A172 (cell line): ENCODE measurements at places on chromosomes 3 and 15. TPM values are rescaled to one million over a fixed set of nuclear protein-coding genes. Genes with fewer than 3 reads are reported as not detected.

Gene GPR171
- total RNA-seq = not detected in 2 replicates

Gene MME
- 77.8 and 134 TPM in 2 replicates for total RNA-seq

Gene PTH1R
- 2.8 and 4.9 TPM in 2 replicates for total RNA-seq

Gene MST1R
- 1.1 and 1.9 TPM in 2 replicates for total RNA-seq

Gene PCLAF
- 173 and 180 TPM in 2 replicates for total RNA-seq

Gene GABRG3
- total RNA-seq = not detected in 2 replicates

Gene SNTN
- total RNA-seq = not detected in 2 replicates

Gene CDC25A
- 21.1 and 33.6 TPM in 2 replicates for total RNA-seq

Gene LTK
- total RNA-seq = 4.3 and 5.2 TPM in 2 replicates

Gene RASGRP1
- total RNA-seq = 1.5 and 1.6 TPM in 2 replicates

Gene PATL2
- total RNA-seq = not detected in 2 replicates

DNA sequence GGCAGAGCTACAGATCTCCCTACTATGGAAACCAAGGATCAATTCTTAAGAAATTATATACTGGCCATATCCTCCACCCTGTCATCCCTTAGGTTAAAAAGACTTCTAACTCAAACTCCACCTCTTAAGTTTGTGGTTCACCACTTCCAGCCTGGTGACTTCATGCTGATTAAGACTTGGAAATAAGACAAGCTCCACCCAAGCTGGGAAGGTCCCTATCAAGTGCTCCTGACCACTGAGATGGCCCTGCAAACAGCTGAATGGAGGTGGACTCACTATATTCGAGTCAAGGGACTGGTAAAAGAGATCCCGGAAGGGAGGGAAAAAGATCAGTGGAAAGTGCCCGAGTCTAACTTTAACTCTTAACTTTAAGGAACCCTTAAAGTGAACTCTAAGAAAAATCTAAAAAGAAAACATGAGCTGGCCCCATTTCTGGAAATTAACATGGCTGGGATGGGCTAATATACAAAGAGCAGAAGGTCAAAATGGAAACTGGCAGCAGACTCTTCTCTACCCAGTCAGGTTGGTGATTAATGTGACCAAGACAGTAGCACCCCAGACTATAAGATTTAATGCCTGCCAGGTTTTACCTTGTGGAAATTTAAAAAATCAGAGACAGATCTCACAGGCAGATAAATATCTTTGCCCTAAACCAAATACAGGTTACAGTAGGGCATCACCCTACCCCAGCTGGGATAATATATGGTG lies 43.9 kb downstream of the PPCDC start:
- peak; percentile 94 for DNase-seq

DNA sequence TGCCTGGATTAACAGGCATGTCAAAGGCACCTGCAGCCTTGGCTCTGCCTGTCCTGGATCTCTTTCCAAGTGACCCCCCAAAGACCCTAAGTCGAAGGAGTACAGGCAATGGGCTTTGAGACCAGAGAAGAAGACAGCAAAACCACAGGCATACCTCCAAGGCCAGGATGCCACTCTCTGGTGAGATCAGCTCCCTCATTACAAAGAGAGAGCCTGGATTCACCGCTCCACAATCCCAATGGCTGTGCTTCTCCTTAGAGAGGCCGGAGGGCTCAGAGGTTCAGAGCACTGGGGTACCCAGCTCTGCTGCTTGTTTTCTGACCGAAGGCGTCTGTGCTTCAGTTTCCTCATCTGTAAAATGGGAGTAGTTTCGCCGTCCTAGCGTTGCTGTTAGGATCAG lies 154.6 kb upstream of the MEF2A start:
- DNase-seq = no peak

- DNase-seq = no peak
Measured at GRCh38 chr15:37095770-37096557, 4.4 kb downstream of the MEIS2 start.

DNA sequence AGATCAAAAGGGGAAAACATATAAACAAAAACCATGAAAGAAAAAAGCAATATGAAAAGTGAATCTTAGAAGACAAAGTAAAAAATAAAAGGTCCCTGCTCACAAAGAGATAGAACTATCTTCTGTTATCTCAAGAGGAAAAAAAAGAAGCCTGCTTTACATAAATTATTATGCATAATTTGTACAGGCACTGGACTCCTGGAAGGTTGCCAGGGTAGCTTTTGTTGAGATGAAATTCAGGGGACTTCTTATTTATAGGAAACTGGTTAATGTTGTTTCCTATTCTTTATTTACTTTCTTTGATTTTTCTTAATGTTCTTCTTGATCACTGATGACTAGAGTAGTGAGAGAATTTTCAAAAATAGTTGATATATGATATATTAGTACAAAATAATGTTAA lies 66.9 kb downstream of the PPM1L start:
- DNase-seq = no peak

DNA sequence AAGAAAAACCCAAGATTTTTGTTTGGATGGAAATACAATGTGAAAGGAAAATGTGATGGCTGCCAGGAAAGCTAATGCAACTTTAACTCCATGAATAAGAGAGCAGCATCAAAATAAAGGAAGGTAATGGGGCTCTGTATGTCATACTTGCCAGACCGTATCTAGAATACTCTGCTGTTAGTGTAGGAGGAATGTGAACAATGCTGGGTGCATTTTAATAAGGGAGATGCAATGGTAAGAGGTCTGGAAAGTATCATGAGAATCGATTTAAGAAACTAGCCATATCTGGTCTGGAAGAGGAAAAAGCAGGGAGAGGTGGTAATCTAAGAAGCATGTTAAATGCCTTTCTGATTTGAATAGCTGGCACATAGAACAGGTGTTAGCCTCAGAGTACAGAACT lies 239.6 kb downstream of the GBE1 start:
- DNase-seq = no peak

- DNase-seq = peak; percentile 72
Measured at GRCh38 chr3:186640473-186640818, 247 bp downstream of the FETUB start.

- no peak for DNase-seq
Measured at GRCh38 chr15:41553731-41554130, 5.3 kb upstream of the TYRO3 start.

- DNase-seq = no peak
Measured at GRCh38 chr15:41905036-41905793, 11.4 kb upstream of the SPTBN5 start.

- DNase-seq = no peak
Measured at GRCh38 chr15:39747326-39747725, 35.3 kb downstream of the FSIP1 start.

DNA sequence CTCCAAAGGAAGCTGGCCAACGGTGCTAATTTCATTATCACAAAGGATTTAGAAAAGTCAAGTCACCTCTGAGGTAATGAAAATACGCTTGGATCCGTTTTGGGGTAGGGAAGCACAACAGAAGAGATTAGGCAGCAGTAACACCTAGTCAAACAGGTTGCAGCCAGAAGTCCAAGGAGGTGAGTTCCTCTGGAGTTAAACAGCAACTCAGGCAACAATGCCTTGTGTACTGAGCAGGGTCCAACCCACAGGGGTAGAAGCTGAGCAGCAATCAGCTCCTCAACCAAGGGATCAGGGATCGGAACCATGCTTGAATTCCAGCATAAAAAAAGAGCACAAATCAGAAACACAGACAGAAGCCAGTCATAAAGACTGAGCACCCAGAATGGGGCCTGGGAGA lies 88.1 kb upstream of the SPRED1 start:
- DNase-seq = no peak

DNA sequence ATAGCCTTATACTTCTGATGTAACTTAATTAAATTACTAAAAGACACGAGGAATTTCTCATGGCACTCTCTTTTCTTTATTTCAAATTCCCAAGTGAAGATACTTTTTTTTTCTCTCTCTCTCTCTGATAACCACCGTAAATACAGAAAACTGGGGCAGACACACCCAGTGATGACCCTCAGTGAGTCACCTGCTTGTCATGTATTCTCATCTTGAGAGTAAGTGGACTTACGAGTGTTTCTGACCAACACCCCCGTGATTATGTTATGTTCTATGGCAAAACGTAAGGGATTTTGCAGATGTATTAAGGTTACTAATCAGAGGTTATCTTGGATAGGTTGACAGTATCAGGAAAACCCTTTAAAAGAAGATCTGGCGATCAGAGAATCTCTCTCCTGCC lies 348.8 kb upstream of the ZNF717 start:
- no peak for DNase-seq

DNA sequence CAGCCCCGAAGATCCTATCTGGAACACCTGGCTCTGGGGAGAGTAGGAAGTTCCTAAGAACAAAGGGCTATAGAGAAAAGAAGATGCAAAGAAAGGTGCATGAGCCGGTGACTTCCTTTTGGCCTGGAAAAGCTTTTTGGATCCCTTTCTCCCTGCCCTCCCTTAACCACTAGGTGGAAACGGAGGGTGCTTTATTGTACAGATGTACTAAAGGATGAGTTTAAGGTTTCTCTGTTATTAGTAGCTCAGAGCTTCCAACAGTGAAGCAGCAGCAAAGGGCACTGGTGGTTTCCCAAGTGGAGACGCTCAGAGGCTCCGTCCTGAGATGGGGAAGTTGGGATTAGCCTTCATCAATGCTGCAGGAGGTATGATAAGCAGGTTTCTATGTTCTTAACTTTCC lies 5.9 kb upstream of the ADGRG7 start:
- peak; percentile 65 for DNase-seq

- no peak for DNase-seq
Measured at GRCh38 chr3:197258168-197258755, 40.1 kb downstream of the DLG1 start.

DNA sequence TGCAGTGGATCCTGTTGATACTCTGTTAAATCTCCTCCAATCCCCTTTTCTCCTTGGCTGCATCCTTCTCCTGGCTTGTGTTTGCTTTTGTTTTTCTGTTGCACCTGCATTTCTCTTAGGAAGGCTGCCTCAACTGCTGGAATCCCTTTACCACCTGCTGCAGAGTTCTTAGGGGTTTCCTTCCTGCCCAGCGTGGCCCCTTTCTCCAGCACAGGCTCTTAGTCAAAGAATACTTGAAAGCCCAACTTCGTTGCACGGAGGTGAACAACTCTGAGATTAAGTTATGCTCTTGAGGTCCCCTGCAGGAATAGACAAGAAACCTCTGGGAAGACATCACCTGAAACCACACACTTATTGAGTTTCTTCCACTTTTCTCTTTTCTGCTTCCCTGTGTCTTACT lies 121.6 kb upstream of the GRM7 start:
- no peak for DNase-seq

DNA sequence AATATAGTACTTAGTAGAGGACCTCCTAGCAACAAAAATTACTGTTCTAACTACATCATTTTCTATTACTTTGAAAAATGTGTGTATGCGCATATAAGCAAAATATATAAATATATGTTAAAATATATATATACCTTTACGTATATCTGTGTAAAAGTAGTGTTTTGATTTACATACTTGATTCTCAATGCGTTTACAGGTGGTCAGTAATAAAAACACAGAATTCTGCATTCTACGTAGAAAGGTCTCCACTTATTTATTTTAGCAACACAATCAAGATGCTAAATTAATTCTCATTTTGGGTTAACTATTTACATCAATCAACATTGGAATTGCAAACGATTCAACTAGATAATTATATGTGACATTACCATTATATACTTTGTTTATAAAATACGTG lies 158.0 kb downstream of the ATG7 start:
- DNase-seq = no peak

DNA sequence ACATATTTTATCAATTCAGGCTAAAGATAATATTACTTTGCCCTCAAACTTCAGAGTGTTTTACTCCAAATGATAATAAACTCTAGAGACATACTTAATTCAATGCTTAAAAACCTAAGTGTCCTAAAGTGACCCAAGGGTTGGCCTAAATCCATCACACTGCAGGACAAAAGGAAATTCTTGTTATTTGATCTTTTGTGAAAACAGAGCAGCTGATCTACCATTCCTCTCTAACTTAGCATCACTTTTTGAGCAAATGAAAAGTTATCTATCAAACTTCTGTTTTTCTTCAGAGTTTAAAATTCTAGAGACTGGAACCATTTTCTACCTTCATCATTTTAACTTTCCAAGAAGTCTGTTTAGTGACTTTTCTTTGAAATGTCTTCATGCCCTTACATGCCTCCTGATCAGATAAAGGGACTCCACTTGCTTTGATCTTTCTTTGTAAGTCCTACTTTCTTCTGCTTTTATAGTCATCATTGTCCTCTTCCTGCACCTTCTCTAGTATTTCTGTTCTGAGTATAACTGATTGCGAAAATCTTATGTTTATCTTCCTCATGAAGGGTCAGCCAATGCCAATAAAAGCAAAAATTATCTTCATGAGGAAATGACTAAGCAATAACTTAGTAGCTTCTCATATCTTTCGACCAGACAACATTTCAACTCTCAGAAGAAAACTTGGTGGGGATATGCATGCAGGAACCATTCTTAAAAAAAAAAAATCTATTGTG lies 378.7 kb upstream of the TGFBR2 start:
- peak; percentile 83 for DNase-seq

DNA sequence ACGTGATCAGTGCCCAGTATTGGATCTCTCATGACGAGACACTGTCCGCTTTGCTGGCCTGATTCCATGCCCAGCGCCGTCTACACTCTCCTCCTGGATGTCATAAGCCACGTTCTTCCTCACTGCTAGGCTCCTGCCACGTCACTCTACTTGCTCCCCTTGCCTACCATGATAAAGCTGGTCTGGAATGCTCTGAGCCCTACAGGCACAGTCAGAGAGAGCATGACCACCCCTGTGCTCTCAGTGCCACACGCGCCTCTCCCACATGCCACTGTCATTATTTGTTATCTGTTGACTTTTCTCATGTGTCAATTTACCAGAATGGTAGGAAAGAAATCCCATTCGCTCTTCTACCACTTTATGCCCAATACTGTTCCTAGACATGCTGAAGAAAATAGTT lies 148.6 kb downstream of the ANO10 start:
- no peak for DNase-seq

- no peak for DNase-seq
Measured at GRCh38 chr15:25862071-25862471, 1.1 kb downstream of the ATP10A start.

DNA sequence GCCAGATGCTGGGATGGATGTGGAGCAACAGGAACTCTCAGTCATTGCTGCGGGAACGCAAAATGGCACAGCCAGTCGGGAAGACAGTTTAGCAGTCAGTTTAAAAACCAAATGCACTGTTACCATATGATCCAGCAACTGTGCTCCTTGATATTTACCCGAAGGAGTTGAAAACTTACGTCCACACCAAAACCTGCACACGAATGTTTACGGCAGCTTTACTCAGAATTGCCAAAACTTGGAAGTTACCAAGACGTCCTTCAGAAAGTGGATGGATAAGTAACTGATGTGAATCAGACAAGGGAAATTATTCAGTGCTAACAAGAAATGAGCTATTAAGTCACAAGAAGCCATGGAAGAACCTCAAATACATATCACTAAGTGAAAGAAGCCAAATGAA lies 36.1 kb upstream of the SLC41A3 start:
- no peak for DNase-seq

GRCh38 chr3:190110826-190111225 lies 9.9 kb downstream of the P3H2 start:
- DNase-seq = no peak

- DNase-seq = no peak
Measured at GRCh38 chr15:77786956-77787355, 154.2 kb upstream of the LINGO1 start.
